ENCODE measurements at places on chromosomes 2 and 18. TPM values are rescaled to one million over a fixed set of nuclear protein-coding genes. Genes with fewer than 3 reads are reported as not detected.

ABCB11 gene
- total RNA-seq = 7.9 TPM

PLEK gene
- total RNA-seq = 22.9 TPM

NXPH2 gene
- total RNA-seq = not detected

CXCR2 gene
- 1.7 TPM for total RNA-seq

NEUROD1 gene
- total RNA-seq = 5.3 TPM

RGPD4 gene
- 2.2 TPM for total RNA-seq

GAD1 gene
- total RNA-seq = 4.3 TPM

LCT gene
- 1.7 TPM for total RNA-seq

PCARE gene
- 1.4 TPM for total RNA-seq

TSPYL6 gene
- 0.24 TPM for total RNA-seq

GCC2 gene
- total RNA-seq = 75.6 TPM

VSNL1 gene
- 7.7 TPM for total RNA-seq

SPAST gene
- 40.2 TPM for total RNA-seq

HMSD gene
- 2.4 TPM for total RNA-seq

TM4SF20 gene
- 2.4 TPM for total RNA-seq

SPDYA gene
- total RNA-seq = 1.2 TPM

CPS1 gene
- total RNA-seq = 27.4 TPM

PLEKHH2 gene
- 79.4 TPM for total RNA-seq

OR6B2 gene
- total RNA-seq = 1.7 TPM

TRABD2A gene
- 4.8 TPM for total RNA-seq

MOCOS gene
- 7.0 TPM for total RNA-seq

ERICH2 gene
- not detected for total RNA-seq

HAAO gene
- total RNA-seq = 19.0 TPM
